ENCODE measurements at places on chromosomes 7 and 10.
A peak's percentile ranks its signal among the peaks of the same experiment; 100 is the strongest.

DNA sequence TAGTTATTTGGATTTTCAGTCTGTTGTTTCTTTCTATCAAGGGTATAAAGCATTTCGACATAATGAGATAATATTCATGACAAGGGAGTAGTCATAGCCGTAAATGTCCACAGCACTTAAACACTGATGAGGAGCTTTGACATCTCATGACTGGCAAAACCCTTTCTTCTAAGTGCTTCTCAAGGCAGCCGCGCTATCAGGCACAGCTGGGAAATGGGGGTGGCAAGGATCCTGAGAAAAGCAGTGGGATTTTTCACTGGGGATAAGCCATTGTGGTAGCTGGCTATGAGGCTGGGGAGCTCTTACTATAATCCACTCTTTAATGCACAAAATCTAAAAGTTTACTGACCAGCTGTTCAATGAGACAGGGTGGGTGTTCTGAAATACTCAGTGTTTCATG is 493.2 kb upstream of the KLF6 start:
- DNase-seq: no peak

- DNase-seq: peak; percentile 71
Observed at GRCh38 chr7:16739863-16740622, 13.5 kb upstream of the TSPAN13 start.

GRCh38 chr10:133241501-133242205 is 4.0 kb downstream of the VENTX start:
- no peak for DNase-seq

DNA sequence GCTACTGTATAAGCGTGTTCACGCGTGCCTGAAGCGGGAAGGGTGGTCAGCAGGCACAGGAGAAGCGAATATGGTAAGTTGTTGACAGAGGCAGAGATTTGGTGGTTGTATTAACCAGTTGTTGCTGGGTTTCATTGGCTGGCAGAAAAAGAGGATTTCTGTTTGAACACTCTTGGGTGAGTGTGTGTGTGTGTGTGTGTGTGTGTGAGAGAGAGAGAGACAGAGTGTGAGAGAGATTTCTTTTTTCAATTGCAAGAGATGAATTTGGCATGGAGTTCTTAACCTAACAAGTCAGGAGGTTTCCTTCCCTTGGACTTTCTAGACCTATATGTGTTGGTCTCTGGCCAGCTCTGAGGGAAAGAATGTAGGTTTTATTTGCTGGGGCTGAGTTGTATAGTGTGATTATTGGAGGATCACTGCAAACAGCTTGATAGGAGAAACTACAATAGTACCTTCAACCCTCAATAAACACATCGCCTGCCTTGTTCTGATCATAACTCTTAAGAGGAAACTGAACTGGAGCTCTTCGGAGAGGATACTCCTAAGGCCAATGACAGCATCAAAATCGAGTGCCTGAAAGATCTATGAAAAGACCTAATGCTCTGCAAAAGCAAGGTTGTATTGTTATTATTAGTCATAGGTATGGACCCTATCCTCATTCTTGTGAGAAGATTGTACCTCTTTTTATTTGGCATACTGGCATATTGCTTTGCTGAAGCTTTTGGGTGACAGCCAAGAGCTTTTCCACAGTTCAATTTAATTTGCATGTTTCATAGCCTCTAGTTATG is 1.2 kb downstream of the MCU start:
- no peak for DNase-seq

- DNase-seq: no peak
Observed at GRCh38 chr7:17069146-17069545, 187.4 kb upstream of the AGR3 start.

- no peak for DNase-seq
Observed at GRCh38 chr7:3847336-3847735, 546.3 kb downstream of the SDK1 start.

DNA sequence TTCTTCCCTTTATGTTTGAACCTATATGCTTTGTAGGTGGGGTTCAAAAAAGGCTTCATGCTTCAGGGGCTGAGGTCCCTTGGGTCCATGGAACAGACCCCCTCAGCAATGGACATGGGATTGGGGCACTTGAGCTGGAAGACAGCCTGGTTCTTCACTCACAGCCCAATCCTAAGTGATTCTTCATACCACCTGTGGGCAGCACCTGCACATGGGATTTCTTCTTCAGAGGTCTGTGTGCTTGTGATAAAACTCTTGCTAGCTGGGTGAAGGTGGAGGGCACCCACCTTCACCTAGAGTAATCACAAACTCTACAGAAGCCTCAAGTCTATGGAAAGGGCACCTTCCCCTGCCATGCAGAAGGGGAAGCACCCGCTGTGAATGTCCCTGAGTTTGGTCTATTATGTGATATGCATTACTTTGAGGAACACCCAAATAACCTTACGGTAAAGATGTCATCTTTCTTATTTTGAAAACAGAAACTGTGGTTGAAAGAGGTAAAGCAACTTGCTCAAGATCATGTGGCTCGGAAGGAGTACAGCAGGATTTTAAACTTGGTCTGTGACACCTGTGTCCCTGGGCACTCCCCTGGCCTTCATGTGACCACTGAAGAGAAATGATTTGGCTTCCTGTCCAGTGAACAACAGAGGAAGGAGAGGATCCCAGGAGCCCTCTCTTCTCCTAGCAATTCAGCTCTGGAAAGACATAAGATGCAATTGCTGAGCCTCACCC is 469.5 kb upstream of the ZMIZ1 start:
- no peak for DNase-seq

- no peak for DNase-seq
Observed at GRCh38 chr10:92184977-92185376, 105.9 kb downstream of the CPEB3 start.

GRCh38 chr7:30633223-30633622 is 38.5 kb downstream of the GARS1 start:
- DNase-seq: no peak

- no peak for DNase-seq
Observed at GRCh38 chr10:78634835-78635234, 433.9 kb upstream of the ZMIZ1 start.

- no peak for DNase-seq
Observed at GRCh38 chr7:4167385-4167910, 514.6 kb upstream of the FOXK1 start.

DNA sequence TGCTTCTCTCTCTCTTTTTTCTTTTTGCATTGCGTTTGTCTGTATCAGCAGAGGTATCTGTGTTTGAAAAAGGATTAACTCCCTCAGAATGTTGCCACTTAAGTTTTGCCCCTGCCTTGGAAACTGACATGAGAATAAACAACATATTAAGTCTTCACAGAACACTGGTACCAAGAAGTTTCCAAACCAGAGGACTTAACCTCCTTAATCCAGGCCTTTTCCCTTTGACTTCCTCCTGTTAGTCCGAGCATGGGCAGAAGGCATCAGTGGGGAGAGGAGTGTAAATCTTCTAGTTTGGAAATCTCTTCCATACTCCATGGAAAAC is 681.4 kb downstream of the LRMDA start:
- DNase-seq: no peak

DNA sequence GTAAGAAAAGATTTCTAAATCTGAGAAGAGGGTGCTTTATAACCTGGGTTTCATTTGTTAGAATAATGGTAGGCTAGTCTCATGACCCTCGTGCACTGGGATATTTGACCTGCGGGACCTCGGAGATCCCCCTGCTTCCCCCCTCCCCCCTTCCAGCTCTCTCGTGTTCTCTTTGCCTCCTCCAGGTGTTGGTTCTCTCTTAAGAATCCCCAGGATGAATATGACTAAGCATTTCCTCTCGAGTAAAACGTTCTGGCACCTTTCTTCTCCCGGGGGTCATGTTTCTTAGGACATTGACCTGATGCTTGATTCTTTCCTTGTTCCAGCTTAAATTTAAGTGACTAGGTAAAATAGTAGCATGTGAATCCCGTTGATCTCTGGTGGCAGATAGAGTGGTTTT is 71.2 kb downstream of the SHH start:
- no peak for DNase-seq

GRCh38 chr7:141153231-141153630 is 79.4 kb downstream of the TMEM178B start:
- DNase-seq: no peak

- no peak for DNase-seq
Observed at GRCh38 chr10:118332236-118332635, 9.9 kb downstream of the FAM204A start.

DNA sequence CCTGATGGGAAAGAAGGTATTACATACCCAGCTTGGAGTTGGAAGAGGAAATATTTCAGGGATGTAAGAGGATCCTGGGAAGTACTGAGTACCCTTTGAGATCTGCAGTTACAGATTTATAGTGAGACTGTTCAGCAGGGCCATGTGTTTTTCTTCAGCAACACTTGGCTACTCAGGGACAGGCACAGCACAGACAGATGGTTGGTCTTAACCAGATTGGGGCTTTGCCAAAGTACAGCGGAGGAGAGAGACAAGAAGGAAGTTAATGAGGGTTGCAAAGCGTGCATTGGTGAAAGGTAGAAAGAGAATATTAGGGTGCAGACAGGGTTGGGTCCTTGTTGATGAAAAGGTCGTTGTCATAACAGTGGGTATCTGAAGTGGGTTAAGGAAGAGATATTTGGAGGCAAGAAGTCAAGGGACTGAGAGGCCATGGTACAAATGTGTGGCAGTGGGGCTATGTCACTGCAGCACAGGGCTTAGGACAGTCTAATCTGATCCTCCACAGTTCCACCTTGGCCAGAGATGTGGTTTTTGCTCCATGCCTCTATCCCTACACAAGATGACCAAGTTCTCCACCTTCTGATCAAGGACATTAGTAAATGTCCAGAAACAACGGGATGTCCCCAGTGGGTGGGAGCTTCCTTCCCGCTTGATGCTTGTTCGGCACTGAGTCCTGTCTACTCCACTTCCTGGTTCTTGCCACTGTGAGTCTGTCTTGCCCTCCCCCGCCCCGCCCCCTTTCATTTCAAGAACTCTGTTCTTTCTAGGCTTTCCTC is 18.9 kb upstream of the DNAJC1 start:
- DNase-seq: no peak

GRCh38 chr7:27961255-27961654 is 219.3 kb downstream of the JAZF1 start:
- peak; percentile 20 for DNase-seq

DNA sequence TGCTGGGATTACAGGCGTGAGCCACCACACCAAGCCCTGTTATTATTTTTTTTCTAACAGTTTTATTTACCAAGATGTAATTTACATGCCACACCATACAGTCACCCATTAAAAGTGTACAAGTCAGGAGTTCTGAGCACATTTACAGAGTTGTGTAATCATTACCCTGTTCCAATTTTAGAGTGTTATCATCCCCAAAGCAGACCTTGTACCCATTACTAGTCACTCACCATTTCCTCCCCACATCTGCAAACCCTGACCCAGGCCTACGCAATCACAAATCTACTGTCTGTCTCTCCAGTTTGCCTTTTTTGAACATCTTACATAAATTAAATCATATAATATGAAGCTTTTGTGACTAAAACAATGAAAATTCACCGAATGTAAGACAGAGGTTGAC is 402.9 kb upstream of the FOXK1 start:
- no peak for DNase-seq

DNA sequence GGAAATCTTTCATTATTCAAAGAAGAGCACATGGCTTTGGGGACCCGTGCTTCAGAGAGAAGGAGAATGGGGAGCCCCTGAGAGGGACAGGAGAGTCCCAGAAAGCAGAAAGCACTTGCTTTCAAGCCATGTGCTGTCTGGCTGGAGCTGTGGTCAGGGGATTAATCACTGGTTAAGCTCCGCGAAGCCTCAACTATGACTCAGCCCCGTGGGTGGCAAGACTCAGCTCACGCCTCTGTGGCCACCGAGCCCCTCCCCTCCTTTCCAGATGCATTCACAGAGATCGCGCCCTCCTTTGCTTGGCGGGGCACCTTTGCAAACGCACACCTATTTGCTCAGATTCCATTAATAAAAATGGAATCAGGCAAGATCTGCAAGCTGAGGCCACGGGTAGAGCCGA is 202.9 kb upstream of the TCERG1L start:
- DNase-seq: no peak
